ENCODE measurements at places on chromosomes 6 and 20.
A peak's percentile ranks its signal among the peaks of the same experiment; 100 is the strongest.

- no peak for DNase-seq
Observed at GRCh38 chr6:12472601-12473038, 182.5 kb downstream of the EDN1 start.

- DNase-seq, result no peak
Observed at GRCh38 chr6:149057464-149057840, 260.1 kb upstream of the TAB2 start.

GRCh38 chr6:152605342-152605741, 31.8 kb downstream of the SYNE1 start:
- DNase-seq, result no peak

- no peak for DNase-seq
Observed at GRCh38 chr6:125169058-125169457, 15.5 kb downstream of the TPD52L1 start.

DNA sequence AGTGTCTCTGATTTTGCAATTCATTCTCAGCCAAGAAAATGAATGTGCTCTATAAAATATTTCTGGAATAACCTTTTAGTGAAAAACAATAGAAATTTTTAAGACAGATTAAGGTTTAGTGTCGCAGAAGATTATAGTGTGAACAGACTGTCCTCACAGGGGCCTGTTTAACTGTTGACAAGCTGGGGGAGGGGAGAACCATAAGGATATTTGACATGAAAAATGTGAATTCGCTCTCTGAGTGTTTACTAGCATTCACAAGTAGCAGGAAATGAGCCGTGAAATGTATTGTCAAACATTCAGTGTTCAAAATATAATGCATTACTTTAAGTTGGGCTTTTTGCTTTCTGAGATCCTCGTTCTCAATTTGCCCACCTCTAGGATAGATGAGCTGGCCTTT, 134.8 kb upstream of the TSHZ2 start:
- no peak for DNase-seq

GRCh38 chr6:84976526-84977362, 212.3 kb upstream of the TBX18 start:
- no peak for DNase-seq

DNA sequence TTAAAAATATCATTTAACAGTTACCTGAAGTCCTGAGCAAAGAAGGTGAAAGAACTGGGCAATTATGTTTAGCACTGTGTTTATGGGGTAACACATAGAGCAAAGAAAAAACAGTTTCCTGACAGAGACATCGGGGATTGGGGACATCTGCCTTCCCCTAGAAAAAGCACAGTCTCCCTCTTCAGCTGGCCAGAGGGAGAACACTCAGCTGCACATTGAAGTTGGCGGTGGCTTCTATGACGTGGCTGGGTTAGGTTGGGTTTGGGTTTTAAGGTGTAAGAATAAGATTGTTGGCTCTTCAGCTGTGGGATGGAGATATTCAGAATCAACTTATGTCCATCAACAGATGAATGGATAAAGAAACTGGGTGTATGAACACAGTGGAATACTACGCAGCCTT, 124.0 kb upstream of the DTNBP1 start:
- no peak for DNase-seq

DNA sequence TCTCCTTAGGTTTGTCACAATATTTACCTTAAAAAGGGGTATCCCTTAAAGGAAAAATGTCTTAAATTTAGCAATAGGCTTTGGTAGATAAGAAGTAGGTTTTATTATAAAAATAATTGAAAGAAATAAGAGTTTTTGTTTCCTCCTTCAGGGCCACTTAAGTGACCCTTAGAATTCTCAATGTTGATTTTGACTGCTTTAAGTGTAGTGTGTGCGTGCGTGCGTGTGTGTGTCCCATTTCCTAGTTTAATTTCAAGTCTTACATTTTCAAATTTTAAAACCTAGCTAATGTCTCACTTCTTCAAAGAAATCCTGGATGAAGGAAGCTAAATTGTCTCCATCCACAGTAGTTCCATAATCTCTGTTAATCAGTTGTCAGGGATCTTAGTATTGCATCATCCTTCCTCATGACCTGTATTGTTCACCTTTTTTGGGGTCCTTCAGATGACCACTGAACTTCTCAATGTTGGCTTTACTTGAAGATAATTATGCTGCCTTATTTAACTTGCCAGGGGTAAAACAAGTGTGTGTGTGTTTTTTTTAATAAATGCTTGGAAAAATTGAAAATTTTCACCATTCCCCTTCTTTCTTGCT, 50.7 kb upstream of the TFB1M start:
- no peak for DNase-seq

DNA sequence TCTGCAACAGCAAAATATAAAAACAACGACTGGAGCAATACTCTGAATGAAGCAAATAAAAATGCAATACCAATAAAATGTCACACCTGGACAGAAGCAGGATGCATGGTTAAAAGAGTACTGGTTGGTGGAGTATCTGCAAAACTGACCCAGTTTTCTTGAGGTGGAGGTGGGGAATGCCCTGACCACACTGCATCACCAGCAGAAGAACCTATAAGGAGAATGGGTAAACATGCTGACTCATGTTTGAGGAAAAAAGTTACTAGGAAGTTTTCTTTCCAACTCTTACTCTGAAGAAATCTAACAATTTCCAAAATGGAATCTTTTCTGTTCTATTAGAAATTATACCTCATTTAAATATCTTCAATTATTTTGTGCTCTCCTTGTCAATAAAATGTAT, 43.6 kb downstream of the REPS1 start:
- peak; percentile 10 for DNase-seq

- DNase-seq, result peak; percentile 71
Observed at GRCh38 chr6:25962149-25963127, at the start of gene TRIM38. Gene TRIM38 (plus strand): TSS chr6:25962802. CDS start chr6:25966523, 3,721 bp downstream.

DNA sequence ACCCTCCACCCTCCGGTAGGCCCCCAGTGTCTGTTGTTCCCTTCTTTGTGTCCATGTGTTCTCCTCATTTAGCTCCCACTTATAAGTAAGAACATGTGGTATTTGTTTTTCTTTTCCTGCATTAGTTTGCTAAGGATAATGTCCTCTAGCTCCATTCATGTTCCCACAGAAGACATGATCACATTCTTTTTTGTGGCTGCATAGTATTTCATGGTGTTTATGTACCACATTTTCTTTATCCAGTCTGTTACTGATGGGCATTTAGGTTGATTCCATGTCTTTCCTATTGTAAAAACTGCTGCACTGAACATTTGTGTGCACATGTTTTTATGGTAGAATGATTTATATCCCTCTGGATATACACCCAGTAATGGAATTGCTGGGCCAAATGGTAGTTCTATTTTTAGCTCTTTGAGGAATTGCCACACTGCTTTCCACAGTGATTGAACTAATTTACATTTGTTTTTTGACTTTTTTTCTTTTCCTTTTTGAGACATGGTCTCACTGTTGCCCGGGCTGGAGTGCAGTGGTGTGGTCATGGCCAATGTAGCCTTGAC, 4.5 kb downstream of the KPNA5 start:
- DNase-seq, result no peak

DNA sequence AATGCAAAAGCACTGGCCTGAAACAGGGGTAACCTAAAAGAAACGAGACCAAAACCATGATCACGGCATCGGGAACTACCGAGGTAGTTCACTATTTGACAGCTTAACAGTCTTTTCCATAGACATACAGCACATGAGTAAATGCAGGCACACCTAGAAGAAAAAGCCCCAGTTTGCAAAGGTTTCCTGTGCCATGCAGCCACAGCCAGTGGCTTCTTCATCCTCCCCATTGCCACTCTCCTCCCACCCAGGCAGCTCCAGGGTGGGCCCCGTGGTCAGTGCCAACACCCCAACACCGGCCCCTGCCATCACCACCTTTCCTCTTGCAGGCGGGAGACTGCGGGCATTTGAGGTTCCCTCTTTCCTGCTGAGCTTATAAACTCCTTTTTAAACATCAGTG, 115.4 kb downstream of the SLC23A2 start:
- no peak for DNase-seq

DNA sequence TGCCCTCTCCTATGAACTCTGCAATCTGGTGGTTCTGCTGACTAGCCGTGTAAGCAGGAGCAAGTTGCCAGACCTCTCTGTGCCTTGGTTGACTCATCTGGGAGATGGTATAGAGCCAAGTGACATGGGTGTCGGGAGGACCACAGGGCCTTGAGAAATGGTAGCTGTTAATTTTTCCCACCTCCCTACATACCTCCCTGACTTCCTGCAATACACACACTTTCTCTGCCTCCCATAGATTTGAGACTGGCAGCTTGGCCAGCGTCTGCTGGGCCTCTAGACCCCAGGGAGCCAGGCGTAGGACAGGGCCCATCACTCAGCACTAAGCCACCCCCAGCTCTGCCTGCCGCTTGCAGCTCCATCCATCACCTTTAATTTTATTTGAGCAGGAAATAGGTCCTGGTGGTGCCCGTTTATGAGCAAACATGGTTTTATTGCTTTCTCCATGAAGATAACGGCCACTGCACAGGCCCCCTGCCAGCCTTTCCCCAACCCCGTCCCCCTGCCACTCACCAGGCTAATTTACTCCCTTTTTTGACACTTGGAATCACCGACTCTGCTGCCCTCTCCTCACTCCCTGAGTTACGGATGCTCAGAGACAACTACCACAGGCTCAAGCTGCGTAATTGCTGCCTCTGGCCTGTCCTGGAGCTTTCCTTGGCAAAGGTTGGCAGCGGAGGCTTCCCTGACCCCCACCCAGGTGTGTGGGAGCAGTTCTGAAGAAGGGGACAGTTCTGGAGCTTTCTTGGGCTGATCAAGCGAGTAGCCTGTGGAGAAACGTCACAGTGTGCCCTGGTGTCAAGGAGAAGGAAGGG, 11.1 kb downstream of the GLP1R start:
- no peak for DNase-seq

- DNase-seq, result no peak
Observed at GRCh38 chr6:1997702-1998101, 247.7 kb downstream of the GMDS start.

- no peak for DNase-seq
Observed at GRCh38 chr6:116388924-116389323, 18.2 kb downstream of the DSE start.

DNA sequence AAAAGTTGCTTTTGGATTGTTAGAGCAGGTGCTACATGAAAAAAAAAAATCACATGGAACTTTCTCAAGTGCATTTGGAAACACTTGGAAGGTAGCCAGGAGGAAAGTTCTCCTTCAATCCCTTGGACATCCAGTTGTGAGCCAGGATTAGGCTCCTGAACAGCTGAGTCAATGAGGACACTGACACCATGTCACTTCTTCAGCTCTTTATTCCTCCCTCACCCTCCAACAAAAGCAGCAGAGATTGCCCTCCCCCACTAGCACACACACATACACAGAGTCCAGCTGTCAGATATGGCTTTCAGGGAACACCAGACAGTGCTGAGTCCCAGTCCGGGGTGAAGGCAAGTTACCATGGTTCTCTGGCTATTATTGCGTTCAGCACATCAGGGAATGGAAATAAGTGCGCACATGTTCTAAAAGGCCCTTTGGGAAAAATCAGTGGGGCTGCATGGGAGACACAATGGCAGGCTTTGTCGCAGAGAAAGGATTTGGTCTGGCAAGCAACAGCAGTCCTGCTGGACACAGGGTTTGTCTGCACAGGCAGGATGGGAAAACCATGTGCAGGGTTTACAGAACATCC, 124.7 kb upstream of the MARCKS start:
- DNase-seq, result no peak

GRCh38 chr6:110815015-110815410, 256 bp downstream of the CDK19 start:
- no peak for DNase-seq

GRCh38 chr6:43457643-43458042, 2.3 kb upstream of the DLK2 start:
- DNase-seq, result no peak

DNA sequence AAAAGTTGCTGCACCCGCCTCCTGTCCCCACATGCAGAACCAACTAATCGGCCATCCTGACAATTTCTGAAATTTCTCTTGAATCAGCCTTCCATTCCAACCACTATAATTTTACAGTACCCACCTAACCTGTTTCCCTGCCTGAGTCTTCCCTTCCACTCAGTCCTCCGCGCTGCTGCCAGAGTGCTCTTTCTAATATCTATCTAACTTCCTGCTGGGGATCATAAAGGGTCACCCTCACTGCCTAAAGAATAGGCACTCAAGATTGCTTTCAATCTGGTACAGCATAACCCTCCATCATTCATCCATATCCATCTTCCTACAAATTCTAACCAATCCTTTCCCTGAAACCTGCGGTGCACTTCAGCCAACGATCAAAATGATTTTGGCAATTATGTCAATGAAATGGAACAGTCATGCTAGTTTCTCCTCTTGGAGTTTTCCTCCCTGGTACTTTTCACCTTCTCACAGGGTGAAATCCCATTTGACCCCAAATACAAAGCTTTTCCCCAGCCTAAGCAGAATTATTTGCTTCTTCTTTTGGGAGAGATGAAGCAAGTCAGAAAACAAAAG, 117.5 kb upstream of the BEND6 start:
- DNase-seq, result no peak

DNA sequence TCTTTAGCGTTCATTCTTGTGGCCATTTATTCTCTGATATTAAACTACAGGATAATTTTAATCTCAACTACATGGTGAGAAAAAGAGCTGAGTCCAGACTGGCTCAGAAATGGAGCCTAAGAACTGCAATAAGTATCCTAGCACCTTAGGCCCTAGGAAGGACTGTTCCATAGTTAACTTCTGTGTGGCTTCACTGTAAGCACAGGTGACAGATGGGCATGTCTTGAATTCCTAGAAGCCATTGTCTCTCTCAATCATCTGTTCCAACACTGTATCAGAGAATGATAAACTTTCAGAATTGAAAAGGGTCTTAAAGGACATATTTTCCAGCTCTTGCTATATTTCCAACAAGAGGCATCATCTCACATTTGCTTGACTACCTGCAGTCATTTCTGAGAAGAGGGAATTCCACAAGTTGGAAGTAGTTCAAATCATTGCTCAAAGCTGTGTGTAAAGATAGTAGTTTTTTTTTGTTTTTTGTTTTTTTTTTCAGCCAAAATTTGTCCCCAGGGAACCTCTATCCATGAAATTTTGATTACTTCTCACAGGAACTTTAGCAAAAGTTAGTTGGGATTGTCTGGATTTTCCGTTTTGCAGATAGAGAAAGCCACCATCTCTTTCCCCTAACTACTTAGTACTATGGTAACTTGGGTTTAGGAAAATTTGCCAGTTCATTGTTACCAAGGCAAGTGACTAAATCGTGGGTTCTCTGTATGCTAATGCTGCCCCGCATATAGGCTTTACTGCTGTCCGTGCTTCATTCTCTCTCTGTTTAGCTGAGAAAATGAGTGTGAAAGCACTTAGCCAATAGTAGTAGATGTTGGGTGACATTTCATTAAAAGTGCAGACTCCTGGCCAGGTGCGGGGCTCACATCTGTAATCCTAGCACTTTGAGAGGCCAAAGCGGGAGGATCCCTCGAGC, 47.2 kb downstream of the KCNS1 start:
- DNase-seq, result no peak

- DNase-seq, result no peak
Observed at GRCh38 chr6:56841381-56841749, 113.5 kb upstream of the BEND6 start.

GRCh38 chr6:99613705-99614429, 7.2 kb downstream of the PRDM13 start:
- DNase-seq, result no peak

GRCh38 chr6:163825033-163825432, 410.5 kb downstream of the QKI start:
- DNase-seq, result no peak

GRCh38 chr20:45866454-45866853, 9.0 kb downstream of the ZSWIM3 start:
- DNase-seq, result no peak
